ENCODE measurements at places on chromosomes 7 and 10. TPM values are rescaled to one million over a fixed set of nuclear protein-coding genes. Genes with fewer than 3 reads are reported as not detected.

DNA sequence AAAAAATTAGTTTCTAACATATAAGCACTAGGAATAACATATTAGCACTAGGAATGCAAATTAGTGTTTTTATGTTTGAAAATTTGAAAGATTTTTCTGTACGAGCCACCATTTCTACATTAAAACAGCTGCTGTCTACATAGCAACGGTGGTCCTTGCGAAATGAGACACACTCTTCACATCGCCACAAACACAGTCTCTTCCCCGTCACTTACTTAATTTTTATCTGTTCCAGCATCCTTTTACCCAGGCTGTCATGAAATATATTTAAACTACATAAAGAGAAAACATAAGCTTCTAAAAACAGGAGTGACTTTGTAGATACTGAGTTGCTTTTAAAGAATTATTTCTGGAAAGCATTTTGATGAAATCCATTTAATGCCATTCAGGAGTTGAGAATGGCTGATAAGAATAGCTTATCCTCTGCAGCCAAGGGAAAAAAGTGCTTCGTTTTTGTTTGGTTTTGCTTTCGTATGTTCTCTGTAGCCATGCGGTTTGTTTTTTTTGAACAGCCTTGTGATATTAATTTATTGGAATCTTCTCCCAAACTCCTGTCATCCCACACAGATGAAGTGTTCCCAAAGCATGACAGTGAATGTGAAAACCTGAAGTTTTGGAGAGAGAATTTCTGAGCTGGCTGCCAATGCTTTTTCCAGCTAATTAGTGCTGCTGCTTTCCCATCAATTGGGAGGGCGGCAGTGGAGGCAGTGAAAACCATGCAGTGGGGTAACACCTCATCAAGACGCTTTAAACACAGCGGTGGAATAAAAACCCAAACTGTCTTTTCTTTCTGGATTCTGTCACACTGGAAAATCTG lies 603.7 kb upstream of the ADARB2 start:
- H3K27me3 ChIP-seq = peaks cover 16% of the 10 kb centered on the region
- no peaks in the 10 kb centered on the region for H3K4me1 ChIP-seq
- no peak for DNase-seq
- H3K36me3 ChIP-seq = no peaks in the 10 kb centered on the region
- H3K27ac ChIP-seq = no peak overlapping the region

- H3K36me3 ChIP-seq = no peaks in the 10 kb centered on the region
- H3K27ac ChIP-seq = no peak overlapping the region
- H3K4me1 ChIP-seq = no peaks in the 10 kb centered on the region
- DNase-seq = no peak
- no peak overlapping the region for H3K4me3 ChIP-seq
Observed at GRCh38 chr10:125633517-125633999, 49.4 kb downstream of the TEX36 start.

DNA sequence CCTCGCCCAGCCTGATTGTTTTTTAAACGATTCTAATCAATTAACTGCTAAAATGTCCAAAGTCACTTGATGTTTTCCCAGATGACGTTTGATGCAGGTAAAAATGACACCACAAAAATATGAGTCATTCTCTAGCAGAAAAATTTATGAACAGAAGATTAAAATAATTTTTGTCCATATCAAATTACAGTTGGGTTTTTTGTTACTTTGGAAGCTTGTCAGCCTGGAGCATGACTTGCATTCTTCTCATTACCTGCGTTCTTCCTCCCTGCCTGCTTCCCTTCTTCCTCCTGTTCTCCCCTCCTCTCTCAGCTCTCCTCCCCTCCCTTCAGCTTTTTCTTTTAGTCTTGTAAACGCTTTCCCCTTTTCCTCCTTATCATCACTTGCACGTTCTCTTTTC lies 18.7 kb downstream of the IL15RA start:
- H3K4me1 ChIP-seq = peaks cover 15% of the 10 kb centered on the region
- DNase-seq = no peak
- no peaks in the 10 kb centered on the region for H3K27me3 ChIP-seq
- H3K36me3 ChIP-seq = no peaks in the 10 kb centered on the region

DNA sequence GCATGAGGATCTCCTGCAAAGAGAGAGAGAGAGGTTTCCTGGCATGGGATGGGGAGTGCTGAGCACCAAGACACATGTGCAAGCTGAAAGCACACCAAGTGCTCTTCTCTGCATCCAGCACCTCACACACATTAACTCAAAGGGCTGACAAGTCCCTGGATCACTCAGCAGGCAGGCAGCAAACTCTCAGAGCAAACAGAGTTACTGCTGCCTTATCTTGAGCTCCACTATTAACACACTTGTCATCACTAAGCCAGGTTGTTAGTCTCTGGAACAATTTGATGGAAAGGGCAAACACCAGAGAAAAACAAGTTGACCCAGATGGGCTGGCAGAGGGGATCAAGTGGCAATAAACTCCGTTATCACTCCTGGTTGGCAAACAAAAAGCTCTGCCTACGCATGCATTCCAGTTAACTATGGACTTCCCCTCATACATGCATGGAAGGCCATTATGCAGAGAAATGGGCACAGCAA lies 349.9 kb downstream of the KCNMA1 start:
- H3K27ac ChIP-seq = peak overlapping the region; percentile 1
- no peak for DNase-seq
- H3K4me3 ChIP-seq = no peak overlapping the region
- no peaks in the 10 kb centered on the region for H3K27me3 ChIP-seq
- no peaks in the 10 kb centered on the region for H3K36me3 ChIP-seq

HOXA3 gene
- 9.3 TPM for total RNA-seq

ZFAND2A gene
- 15.2 TPM for total RNA-seq

DNA sequence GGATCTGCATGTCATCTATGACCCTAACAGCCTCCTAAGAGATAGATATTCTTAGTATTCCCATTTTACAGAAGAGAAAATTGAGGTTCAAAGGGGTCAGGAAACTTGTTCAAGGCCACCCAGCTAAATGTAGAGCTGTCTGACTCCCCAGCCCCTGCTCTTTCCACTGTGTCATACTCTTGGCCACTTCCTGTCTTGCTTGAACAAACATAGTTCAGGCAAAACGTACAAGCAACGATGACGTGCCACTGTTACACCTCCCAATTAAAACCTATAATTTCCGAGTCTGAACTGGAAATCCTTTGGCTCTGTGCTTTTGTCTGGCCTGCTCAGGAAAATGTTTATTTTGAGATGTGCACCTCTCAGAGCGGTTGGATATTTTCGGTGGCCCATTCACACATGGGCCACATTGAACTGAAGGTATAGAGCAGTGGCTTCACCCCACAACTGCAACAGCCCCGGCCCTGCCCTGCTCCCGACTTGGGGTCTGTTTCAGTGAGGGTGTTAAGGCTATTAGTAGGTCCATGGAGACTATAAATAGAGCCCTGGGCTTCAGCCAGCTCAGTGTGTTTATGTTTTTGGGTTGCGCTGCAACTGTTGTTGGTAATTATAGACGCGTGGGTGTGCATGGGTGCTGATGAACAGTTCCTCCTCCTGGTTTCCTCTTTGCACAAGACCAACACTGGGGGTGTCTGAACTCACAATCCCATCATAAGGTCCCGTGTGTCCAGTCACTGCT lies 172.3 kb upstream of the ADO start:
- no peak for DNase-seq
- no peak overlapping the region for H3K4me3 ChIP-seq
- H3K4me1 ChIP-seq = peaks cover 2% of the 10 kb centered on the region

OR2A1 gene
- not detected for total RNA-seq

- DNase-seq = no peak
- peak overlapping the region; percentile 97 for H3K27ac ChIP-seq
- peaks cover 78% of the 10 kb centered on the region for H3K4me1 ChIP-seq
- H3K4me3 ChIP-seq = peak overlapping the region; percentile 50
Observed at GRCh38 chr7:47666164-47666862, 84.4 kb upstream of the TNS3 start.

GRCh38 chr10:101123085-101123814 lies 7.8 kb upstream of the TLX1 start:
- no peak for DNase-seq
- peaks cover 84% of the 10 kb centered on the region for H3K27me3 ChIP-seq
- H3K4me1 ChIP-seq = peaks cover 13% of the 10 kb centered on the region
- H3K36me3 ChIP-seq = peaks cover 5% of the 10 kb centered on the region
- no peak overlapping the region for H3K27ac ChIP-seq
